ENCODE measurements at places on chromosomes 2 and 18.

DNA sequence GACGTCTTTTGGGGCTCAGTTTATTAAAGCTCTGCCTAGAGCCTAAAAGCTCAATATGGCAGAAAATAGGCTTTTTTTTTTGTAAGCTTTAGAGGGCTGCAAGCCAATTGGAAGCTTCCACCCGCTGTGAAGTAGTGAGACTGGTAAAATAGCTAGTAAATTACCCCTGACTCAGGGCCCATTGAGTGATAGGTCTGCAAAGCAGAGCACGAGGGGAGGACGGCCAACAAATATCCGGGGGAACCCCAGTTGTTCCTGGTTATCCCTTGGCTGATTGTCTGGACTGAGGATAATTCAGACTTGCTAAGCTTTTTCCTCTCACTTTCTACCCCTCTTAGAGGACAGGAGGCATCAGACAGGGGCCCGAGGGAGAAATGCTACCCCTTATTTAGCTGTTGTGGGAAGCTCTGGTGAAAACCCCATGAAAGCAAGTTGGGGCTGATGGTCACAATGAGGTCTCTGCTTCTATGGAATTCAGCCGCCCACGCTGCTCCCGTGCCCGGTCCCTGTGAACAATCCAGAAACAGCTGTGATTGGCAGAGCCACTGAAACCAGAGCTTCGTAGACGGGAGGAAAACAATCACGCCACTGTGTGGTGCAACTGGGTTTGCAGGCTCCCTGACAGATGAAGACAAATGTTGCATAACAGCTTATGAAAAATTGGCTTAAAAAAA, 141.9 kb upstream of the LGALSL start:
- no peak for DNase-seq

- peak; percentile 61 for DNase-seq
Observed at GRCh38 chr18:59783138-59783537, 85.9 kb upstream of the CCBE1 start.

GRCh38 chr2:233107831-233108300, 47.7 kb downstream of the INPP5D start:
- no peak for DNase-seq

DNA sequence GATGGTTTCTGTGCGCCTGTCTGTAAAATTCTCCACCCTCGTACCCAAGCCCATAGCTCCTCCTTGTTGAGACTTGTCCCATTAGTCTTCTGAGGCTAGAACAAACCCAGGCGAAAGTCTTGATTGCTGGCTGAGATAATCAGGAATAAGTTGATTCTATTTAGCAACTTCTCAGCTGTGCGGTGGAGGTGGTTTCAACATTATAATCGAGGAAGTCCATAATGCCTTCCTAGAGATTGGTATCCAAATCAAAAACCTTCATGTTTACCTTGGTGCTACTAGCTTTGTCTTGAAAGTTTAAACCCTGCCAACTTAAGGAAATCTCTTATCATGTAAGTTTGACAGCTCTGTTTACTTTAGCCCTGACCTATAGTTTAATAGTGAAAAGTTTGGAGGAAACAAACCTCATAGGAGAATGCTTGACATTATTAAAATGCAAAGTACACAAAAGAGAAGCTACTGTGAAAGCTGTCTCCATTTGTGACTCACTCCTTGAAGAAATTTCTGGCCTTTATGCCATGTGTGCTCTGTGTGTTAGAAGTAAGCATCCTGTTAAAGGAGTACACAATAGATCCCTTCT, 36.6 kb upstream of the DSC1 start:
- DNase-seq: no peak

- no peak for DNase-seq
Observed at GRCh38 chr2:78093436-78093835, 571.3 kb upstream of the LRRTM4 start.

GRCh38 chr2:168182550-168183249, 64.7 kb downstream of the STK39 start:
- DNase-seq: no peak

- DNase-seq: no peak
Observed at GRCh38 chr2:232490221-232491138, 2.8 kb upstream of the ECEL1 start.

DNA sequence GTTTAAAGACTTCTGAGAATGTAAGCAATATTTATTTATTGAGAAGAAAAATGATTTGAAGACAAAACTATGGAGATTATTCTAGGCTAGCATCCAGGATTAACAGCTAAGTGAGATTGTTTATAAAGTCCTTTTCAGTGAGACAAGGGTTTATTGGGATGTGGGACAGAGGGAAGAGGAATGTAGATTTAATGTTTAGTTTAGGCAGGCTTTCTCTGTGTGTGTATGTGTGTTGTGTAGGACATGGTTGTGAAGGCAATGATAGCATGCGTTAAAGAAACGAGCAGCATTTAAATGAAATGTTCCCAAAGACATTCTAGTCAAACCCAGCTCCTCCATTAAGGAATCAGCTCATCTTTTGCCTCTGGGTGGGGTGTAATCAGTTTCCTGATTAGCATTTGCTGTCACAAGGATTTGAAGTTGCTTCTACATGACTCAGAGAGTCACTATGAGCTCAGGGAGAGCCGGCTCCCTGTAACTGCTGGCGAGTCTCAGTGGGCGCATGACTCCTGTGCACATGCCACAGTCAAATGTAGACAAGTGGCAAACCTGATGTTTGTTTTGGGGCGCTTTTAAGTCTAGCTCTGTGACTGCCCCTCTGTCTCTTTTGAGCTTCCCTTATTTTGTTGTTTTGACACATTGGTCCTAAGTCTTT, 442.2 kb upstream of the CELF4 start:
- DNase-seq: no peak

DNA sequence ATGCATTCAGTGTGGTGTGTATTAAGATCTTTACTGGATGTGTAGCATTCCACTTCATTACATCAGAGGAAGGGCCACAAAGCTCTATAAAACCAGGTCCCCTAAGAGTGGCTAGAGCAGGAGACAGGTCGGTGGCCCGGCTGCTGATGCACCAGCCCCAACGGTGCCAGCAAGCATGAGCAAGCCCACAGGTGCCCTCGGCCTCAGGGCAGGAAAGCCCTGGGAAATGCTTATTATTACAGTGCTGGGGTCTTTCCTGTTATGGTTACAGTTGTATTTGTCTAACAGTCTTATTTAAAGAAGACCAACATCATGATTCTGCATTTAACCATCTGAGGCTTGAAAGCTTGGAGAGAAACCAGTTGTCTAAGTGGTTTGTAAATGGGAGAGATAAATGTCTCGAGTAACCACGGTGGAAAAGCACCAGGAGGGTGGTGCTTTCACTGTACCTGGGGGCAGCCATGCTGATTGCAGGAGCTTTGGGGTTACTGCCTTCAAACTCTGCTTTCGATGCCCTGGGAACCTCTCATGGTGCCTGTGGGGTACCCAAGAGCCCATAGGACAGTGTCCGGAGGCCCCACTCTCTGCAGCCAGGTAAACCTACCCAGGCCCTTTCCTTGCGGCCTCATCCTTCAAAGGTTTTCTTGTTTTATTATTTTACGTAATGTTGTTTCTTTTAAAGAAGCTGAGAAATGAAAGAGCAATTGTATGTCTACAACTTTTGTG, 133.1 kb downstream of the SH3RF3 start:
- DNase-seq: no peak

DNA sequence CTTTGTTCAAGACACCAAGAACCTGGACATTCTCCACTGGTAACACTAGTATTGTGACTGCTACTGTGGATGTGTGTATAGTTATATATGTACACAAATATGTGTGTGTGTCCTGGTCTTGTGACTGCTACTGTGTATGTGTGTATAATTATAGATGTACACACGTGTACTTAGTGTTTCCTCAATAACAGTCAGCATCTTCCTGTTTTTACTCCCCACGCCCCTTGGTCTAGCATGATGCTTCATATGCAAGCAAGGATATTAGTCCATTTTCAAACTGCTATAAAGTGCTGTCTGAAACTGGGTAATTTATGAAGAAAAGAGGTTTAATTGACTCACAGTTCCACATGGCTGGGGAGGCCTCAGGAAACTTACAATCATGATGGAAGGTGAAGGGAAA, 802.7 kb downstream of the RNF144A start:
- no peak for DNase-seq

- no peak for DNase-seq
Observed at GRCh38 chr2:231917280-231918066, 8.7 kb downstream of the NPPC start.

DNA sequence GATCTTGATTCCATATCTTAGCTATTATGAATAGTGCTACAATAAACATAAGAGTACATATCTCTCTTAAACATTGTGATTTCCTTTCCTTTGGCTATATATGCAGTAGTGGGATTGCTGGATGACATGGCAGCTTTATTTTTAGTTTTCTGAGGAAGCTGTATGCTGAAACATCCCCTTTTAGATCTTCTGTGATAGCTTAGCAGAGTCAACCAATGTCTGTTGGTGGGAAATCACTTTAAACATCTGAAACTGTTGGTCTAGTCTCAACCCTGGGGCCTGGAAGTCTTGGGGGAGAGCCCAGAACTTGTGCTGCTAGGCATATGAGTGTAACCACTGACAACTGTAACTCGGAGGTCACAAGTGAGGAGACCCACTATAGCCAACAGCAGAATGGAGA, 378.6 kb upstream of the SLC14A2 start:
- no peak for DNase-seq

DNA sequence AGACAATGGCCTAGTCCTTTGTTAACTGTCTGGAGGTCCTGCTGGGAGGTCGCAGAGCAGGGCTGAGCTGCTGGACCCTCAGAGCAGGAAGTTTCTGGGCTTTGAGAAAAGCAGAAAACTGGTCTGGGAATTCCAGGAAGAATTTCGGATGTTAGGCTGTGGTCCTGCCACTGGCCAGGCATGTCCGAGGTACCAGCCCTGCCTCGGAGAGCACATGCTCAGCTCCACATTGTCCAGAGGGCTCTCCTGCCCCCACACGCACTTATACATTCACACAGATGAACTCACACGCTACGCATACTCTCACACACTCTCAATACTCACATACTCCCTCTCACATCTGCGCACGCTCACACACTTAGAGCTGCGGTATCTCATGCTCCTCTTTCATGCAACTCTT, 146.1 kb downstream of the NCK2 start:
- DNase-seq: no peak

DNA sequence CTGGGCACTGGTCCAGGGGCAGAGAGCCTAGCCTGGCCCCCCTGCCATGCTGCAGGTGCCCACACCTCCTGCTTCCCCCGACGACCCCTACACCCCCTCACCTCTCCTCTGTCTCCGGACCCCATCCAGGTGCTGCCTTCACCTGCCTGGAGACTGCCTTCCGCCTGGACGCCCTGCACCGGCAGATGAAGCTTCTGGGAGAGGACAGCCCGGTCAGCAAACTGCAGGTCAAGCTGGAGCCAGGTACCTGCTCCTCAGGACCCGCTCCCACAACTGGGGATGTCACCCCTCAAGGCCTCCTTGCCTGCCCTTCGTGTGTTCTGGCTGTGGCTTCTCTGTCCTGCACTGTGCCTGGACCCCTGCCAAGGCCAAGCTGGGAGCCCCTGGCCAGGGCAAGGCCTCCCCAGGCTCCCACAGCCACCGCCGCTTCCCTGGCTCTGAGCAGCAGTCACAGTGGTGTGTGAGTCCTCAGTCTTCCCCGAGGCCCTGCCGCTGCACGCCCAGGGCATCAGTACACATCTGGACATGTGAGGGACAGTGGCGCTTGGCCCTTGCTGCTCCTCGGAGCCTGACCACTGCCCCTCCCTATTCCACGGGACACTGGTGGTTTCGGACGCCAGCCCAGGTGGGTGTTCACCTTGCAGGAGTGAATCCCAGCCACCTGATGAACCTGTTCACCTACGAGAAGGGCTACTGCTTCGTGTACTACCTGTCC, 6.3 kb downstream of the RNPEPL1 start:
- no peak for DNase-seq

- DNase-seq: no peak
Observed at GRCh38 chr18:34023471-34023870, 201.2 kb downstream of the NOL4 start.

DNA sequence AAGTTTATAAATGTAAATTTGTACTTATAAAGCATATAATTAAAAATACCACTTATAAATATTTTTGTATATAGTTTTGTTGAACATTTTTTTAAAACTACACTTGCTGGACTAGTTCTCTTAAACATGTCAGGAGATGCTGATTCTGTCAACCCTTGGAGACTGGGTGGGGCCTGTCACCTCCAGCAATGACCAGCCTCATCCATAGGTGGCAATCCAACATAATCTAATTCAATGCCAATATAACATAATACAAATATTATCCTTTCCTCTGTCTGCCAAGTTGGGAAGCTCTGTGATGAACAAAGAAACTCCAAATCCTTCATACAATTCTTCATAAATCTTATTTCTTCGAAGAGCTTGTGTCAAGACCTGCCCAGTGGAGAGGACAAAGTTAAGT, 140.4 kb downstream of the RBMS1 start:
- peak; percentile 70 for DNase-seq

- no peak for DNase-seq
Observed at GRCh38 chr18:8526332-8526731, 82.9 kb upstream of the RAB12 start.
